NCI-H460 (cell line): ENCODE measurements at places on chromosomes 16 and 17. TPM values are rescaled to one million over a fixed set of nuclear protein-coding genes. Genes with fewer than 3 reads are reported as not detected.

DNA sequence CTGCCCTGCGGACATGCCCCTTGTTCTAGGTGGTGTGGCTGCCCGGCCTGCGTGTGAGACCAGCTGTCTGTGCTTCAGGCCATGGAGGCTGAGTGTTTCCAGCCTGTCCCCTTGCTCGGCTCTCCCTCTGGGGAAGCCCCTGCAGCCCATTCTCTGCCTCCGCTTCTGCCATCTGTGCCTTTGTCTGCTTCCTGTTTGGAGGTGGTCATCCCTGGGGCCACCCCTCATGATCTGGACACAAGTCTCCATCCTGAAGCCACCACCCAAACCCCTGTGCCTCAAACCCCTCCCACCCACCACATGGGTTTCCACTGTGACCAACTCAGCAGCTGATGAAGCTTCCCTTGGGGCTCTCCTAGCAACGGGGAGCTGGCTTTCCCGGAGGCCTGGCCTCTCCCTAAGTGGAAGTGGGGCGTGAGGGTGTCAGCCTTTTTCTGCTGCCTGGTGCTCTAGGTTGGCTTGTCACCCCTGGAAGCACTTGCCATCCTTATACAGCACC lies 184.9 kb downstream of the SEC14L1 start:
- DNase-seq, result no peak

GRCh38 chr16:21603928-21604327 lies 4.6 kb downstream of the METTL9 start:
- no peak for DNase-seq

DNA sequence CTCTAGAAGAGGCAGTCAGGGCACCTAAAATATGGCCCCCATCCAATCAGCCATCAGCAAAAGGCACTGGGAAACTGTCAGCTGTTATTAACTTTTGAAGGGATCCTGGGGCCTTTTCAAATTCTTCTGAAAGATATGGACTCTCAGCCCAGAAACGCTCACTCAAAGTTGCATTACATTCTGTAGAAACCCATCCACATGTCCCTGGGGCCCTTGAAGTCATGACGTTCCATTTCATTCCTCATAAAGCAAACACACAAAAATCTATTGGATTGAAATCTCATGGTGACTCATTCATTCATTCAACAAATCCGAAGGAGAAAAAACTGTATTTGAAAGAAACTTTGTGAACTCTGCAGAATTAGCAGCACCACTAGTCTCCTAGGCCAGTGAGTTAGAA lies 215.3 kb downstream of the C16orf95 start:
- peak; percentile 9 for DNase-seq

DNA sequence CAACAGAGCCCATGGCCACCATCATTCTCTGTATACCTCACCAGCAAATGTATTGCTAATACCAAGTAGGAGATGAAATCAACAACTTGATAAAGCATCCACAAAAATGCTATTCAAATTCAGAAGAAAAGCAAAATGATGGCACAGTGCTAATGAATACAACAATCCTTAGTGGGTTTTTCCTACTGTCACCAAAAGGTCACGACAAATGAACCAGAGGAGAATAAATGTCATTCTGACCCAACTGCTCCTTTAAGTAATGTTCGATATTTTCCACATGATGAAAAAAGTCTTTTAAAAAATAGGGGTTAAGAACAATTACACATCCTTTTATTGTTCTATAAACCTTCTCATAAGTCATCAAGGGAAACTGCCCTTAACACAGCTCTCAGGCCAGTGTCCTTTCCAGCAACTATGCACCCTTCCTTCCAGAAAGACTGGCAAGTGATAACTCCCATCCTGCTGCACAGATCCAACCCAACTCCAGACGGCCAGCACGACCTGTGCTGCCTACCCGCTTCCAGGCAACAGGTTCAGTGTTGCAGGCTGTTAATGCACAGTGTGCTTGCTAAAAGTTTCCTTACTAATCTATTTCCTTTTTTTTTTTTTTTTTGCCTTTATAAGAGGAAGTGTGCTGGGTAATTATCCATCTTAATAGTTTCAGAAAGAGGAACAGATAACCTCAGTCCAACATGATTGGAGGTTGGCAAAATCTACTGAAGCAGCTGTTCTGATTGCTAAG lies 15.4 kb downstream of the FBXO31 start:
- no peak for DNase-seq

GRCh38 chr16:72856797-72857196 lies 191.1 kb downstream of the ZFHX3 start:
- no peak for DNase-seq

DNA sequence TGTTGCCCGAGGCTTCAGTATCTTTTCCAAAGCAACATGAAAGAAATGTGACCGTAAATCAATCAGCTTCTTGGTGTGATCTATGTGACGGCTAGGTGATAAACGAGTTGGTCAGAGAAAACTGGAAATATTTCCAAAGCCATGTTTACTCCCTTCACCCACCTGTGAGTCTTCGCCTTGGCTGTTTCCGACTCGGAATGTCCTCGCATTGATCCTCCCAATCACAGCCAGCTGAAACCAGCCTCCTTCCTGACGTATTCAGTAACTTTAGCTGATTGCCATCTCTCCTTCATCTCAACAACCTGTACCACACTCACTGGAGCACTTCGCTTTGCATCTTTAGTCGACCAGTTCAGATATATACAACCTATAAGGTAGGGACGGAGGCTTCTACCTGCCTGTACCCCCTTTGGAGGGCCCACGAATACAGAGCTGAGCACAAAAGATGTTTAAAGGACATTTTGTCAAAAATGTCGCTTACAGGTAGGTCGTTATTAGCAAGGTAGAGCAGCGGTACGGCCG lies 705 bp downstream of the KRABD2 start:
- no peak for DNase-seq

DNA sequence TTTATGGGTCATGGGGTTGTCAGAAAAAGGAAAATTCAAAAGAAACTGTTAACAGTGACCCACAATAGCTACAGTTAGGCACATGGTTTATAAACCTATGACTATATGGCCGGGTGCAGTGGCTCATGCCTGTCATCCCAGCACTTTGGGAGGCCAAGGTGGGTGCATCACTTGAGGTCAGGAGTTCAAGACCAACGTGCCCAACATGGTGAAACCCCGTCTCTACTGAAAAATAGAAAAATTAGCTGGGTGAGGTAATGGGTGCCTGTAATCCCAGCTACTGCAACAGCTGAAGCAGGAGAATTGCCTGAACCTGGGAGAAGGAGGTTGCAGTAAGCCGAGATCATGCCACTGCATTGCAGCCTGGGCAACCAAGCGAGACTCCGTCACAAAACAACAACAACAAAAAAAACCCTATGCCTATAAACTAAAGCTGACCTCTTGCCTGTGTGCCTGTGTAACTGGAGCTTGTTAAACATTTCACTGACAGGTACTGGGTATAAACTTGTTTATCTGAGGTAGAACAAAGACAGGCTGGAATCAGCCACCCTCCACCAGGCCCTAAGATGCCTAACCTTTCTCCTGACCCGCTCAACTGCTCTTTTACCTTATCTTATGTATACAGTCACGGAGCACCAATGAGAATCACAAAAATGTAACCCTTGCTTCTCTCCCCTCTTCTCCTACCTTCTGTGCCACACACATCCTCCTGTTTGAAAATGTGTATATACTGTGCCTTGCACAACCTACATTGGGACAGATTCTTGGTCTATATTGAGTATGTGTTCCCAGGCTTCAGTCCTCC lies 62.9 kb upstream of the ATF7IP2 start:
- no peak for DNase-seq

GRCh38 chr17:3710951-3711383 lies 12.7 kb upstream of the HASPIN start:
- no peak for DNase-seq

DNA sequence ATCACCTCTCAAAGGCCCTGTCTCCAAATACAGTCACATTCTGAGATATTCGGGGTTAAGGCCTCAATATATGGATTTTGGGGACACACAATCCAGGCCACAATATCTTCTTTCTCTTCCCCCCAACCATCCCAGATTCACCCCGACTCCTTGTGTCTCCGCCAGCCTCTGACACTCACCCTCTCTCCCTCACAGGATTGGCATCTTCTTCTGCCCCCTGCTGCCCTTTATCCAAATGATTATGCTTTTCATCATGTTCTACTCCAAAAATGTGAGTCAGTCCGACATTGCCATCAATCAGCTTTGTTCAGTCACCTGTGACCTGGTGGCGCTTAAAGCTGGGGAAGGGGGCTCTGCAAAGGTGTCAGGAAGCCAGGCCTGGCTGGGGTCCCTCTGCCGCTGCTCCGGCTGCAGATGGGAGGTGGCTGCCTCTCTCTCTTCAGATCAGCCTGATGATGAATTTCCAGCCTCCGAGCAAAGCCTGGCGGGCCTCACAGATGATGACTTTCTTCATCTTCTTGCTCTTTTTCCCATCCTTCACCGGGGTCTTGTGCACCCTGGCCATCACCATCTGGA lies 35.1 kb downstream of the GDE1 start:
- no peak for DNase-seq

DNA sequence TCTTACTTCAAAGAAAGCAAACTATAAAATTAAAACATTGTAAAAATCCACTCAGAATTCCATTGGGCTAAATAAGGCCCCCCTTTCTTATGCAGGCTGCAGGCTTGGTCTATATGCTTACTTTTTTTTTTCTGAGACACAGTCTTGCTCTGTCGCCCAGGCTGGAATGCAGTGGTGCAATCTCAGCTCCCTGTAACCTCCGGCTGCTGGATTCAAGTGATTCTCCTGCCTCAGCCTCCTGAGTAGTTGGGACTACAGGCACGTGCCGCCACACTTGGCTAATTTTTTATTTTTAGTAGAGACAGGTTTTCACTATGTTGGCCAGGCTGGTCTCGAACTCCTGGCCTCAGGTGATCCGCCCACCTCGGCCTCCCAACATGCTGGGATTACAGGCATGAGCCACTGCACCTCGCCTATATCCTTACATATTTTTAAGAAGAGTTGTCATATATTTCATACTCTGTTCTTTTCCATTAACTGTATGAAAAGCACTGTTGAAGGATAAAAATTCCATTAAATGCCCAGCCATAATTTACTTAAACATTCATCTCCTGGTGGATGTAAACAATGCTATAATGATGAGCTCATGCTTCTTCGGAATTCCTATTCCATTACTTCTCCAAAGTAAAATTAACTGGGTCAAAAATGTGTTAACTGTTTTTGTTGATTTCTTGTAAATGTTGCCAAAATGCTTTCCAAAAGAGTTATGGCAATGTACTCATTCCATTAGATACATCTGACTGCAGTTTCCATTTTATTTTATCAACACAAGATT lies 17.8 kb downstream of the SNN start:
- no peak for DNase-seq

GRCh38 chr16:72743011-72743761 lies 304.7 kb downstream of the ZFHX3 start:
- no peak for DNase-seq

DNA sequence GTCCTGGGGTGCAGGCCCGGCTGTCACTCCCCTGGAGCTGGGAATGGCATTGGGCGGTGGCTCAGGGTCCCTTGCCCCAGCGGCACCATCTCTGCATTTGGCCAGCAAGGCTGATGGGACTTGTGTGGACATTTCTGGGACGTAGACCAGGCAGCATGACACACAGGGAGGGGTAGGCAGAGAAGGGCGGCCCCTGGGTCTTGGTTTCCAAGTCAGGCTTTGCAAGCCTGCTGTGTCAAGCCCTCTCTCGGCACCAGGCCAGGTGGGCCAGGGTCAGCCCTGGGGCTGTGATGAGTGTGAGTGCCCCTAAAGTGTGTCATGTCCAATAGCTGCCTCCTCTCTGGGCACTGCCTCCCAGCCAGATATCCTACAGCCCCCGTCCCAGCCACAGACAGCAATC lies 335.2 kb downstream of the SEC14L1 start:
- DNase-seq, result no peak

GRCh38 chr17:16991349-16992009 lies 19.6 kb upstream of the TNFRSF13B start:
- peak; percentile 58 for DNase-seq

GRCh38 chr16:73240920-73241319 lies 193.0 kb upstream of the ZFHX3 start:
- DNase-seq, result no peak

DNA sequence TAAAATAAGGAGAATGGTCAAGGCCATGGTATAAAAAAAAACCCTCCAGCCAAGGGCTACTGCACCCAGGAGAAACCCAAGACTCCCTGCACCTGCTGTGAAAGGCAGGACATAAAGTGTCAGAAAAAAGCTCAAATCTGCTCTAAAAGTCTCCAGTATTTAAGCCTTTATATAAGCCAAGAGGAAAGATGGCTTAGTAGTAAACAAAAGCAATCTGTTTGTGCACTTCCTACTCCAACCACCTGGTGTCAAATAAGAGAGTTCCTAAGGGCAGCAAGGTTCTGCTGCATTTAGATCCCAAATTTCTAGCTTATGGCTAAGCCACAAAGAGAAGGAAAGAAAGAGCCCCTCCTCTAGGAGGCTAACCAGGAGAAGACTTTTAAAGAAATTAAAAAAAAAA lies 20.6 kb downstream of the ACSM1 start:
- no peak for DNase-seq

Gene KRT12
- total RNA-seq, result not detected in 2 replicates

Gene TP53TG3
- not detected in 2 replicates for total RNA-seq

Gene CD300E
- total RNA-seq, result not detected in 2 replicates

Gene KRTAP16-1
- total RNA-seq, result not detected in 2 replicates

Gene CFAP119
- total RNA-seq, result 2.2 and 4.6 TPM in 2 replicates

Gene TBC1D3K
- not detected in 2 replicates for total RNA-seq

Gene BRICD5
- total RNA-seq, result 2.1 and 2.9 TPM in 2 replicates

Gene CCNF
- total RNA-seq, result 21.2 and 22.1 TPM in 2 replicates

Gene HSF4
- 52.4 and 58.0 TPM in 2 replicates for total RNA-seq

Gene BCAR1
- 9.9 and 10.3 TPM in 2 replicates for total RNA-seq

Gene CACNG4
- total RNA-seq, result 0.32 and 0.49 TPM in 2 replicates

Gene TPSB2
- not detected in 2 replicates for total RNA-seq

Gene KRTAP17-1
- not detected in 2 replicates for total RNA-seq

Gene RHBDL1
- total RNA-seq, result 2.2 and 2.3 TPM in 2 replicates

Gene OTOP3
- total RNA-seq, result not detected in 2 replicates

Gene SPAG7
- total RNA-seq, result 56.0 and 57.1 TPM in 2 replicates
